ENCODE measurements at places on chromosomes 5 and 9.

GRCh38 chr9:4603830-4604229 lies 58.3 kb upstream of the PLPP6 start:
- DNase-seq: no peak

- peak; percentile 42 for DNase-seq
Observed at GRCh38 chr5:10760096-10760920, 726 bp downstream of the DAP start.

DNA sequence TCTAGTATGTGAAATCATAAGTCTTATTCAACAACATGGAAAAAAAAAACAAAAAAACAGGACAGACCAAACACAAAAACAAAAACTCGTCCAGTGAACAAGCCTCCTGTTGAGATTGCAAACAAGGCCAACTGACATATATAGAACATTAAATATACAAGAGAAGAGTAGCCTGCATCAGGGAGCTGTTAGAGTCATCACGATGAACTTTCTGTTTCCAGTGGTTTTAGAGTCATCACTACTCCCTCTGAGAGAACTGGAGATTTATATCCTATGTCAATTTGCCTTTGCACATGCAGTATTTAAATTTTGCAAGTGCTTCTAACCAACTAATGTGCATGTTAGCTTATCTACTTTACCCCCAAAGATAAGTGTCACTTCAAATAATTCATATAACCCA lies 9.9 kb downstream of the SNCAIP start:
- DNase-seq: no peak

- DNase-seq: no peak
Observed at GRCh38 chr5:40260361-40260760, 419.4 kb upstream of the PTGER4 start.

- DNase-seq: peak; percentile 90
Observed at GRCh38 chr9:128026255-128026772, 40.8 kb downstream of the NAIF1 start.

DNA sequence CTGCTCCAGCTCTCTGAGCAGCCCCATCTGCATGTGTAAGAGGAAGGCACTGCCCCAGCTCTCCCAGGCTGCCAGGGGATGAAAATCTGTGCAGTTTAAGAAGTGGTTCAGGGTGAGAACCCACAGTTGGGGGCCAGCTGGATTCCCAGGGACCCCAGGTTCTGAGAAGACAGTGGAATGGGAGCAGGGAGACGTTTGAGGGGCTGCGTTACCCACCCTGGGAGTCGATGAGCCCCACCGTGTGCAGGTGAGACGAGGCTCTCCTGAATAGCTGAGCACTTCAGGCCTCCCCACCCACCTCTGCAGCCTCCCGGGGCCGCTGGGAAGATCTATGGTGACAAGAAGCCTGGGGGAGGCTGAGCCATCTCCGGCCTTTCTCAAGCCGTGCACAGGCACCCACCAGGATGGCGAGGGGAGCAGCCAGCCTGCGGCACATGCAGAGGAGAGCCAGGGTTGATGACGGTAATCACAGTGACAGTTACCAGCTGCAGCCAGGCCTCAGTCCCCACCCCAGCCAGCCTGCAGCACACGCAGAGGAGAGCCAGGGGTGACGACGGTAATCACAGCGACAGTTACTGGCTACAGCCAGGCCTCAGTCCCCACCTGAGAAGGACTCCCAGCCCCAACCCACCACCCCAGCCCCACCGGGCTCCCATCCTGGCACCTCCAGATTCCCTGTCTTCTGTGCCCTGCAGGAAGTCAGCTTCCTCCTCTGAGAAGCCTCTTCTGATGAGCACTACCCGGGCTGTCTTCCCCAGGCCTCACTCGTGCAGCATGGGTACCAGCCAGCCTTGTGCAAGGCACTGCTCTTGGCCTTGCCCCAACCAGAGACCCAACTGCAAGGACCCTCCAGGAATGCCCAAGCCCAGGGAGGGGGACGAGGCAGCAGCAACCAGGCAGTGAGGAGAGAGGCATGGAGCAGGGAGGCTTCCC lies 150.8 kb upstream of the PPP1R26 start:
- DNase-seq: no peak

DNA sequence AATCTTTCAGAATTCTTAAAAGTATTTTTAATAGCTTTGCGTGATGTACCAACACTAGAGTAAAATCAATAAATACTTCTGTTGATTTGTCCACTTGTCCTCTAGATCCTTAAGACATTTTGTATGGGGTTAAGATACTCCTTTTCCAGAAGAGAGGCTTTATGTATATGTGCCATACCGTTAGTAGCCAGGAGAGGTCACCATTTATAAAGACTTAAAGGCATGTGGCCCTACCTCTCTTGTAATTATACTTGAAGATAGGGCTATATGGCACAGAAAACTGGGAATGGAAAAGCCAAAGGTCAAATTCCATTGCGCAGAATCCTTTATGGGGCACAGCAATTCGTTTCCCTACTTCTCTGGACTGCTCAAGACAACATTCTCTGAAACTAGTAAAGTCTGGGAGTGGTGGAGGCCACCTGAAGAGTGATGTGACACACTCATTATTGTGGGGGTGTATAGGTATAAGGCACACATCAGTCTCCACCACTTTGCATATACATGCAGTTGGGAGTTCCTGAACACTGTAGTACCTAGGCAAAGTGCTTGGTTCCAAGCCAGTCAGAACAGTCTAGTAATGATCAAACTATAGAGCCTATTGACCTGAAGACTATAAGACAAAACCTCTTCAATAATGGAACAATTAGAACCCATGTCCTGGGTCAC lies 140.1 kb upstream of the FBXL17 start:
- peak; percentile 39 for DNase-seq

DNA sequence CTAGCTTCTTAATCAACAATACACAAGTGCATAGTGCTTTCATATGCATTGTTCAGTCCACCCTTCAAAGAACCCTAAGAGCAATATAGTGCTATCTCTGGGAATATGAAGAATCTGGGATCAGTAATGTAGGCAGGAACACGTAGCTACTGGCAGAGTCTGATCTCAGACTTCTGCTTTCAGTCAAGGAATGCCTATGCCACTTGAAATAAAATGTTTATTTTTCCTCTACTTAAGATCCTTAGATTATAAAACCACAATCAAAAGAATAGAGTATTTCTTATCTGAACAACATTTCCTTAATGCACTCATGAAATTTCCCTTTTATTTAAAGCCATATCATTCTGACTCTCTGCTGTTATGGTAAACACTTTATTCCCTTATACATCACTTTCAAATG lies 1407.8 kb upstream of the C9orf72 start:
- DNase-seq: no peak

GRCh38 chr5:105978011-105978410 lies 1692.7 kb downstream of the EFNA5 start:
- DNase-seq: no peak

- no peak for DNase-seq
Observed at GRCh38 chr9:112544477-112544876, 57.9 kb downstream of the KIAA1958 start.

- no peak for DNase-seq
Observed at GRCh38 chr9:110886832-110887231, 151.4 kb downstream of the LPAR1 start.

GRCh38 chr5:50767588-50767987 lies 101.2 kb downstream of the PARP8 start:
- no peak for DNase-seq

GRCh38 chr9:94833802-94834201 lies 107.3 kb downstream of the AOPEP start:
- no peak for DNase-seq

GRCh38 chr5:72244862-72245371 lies 75.1 kb downstream of the MRPS27 start:
- no peak for DNase-seq

DNA sequence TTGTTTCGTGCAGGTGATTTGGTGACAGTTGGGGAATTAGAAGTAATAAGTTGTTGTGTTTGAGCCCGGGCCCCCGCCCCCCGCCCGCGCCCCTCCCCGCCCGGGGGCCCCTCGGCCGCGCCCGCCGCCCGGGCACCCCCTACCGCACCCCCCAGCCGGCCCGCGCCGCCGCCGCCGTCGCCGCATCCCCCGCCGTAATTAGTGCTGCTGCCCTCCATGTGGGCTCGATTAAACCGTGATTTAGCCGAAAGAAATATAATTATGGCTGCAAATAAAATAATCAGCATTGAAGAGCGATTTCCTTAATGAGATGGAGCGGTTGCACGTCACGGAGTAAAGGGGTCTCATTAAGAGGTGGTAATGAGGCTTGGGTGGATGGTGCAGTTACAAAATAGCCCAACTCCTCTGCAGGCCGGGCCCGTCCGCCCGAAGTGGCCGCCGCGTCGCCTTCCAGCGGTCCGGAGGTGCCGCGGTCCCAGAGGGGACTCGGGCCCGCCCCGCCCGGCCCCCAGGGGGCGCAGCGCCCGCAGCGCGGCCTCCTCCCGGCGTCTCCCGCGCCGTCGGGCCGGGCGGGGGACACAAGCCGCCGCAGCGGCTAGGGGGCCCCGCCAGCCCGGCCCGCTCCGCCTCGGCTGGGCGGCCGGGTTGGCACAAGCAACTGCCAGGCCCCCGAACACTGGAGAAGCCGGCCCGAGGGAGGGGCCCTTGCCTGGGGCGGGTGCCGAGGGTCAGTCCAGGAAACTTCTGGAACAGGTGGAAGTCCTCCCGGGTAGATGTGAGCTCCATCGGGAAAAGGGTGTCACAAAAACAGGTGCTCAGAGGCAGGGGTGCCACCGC lies 6.9 kb upstream of the OTP start:
- DNase-seq: peak; percentile 29

GRCh38 chr5:180784497-180785097 lies 18.0 kb downstream of the MGAT1 start:
- peak; percentile 78 for DNase-seq

DNA sequence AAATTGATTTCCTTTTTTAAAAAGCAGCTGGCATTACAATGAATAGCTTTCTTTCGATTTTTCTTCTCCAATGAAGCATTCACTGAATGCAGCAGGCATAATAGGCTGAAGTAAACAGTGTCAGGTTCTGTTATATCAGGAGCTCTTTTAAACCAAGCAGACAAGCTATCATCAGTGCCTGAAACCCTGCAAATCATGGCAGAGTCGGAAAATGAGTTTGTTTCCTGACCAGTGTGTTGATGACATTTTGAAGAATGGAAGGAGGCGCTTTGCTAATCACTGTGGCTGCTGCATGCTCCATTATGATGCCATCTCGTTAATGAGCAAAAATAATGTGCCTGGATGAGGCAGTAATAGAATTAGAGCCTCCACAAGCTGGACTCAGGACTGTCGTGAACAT lies 284.5 kb downstream of the ZNF608 start:
- DNase-seq: no peak

All from CD4-positive, alpha-beta T cell treated with Interleukin-12 subunit alpha and Interleukin-12 subunit beta, for 1 hour (primary cell).